ENCODE measurements at places on chromosomes 5 and 9.

DNA sequence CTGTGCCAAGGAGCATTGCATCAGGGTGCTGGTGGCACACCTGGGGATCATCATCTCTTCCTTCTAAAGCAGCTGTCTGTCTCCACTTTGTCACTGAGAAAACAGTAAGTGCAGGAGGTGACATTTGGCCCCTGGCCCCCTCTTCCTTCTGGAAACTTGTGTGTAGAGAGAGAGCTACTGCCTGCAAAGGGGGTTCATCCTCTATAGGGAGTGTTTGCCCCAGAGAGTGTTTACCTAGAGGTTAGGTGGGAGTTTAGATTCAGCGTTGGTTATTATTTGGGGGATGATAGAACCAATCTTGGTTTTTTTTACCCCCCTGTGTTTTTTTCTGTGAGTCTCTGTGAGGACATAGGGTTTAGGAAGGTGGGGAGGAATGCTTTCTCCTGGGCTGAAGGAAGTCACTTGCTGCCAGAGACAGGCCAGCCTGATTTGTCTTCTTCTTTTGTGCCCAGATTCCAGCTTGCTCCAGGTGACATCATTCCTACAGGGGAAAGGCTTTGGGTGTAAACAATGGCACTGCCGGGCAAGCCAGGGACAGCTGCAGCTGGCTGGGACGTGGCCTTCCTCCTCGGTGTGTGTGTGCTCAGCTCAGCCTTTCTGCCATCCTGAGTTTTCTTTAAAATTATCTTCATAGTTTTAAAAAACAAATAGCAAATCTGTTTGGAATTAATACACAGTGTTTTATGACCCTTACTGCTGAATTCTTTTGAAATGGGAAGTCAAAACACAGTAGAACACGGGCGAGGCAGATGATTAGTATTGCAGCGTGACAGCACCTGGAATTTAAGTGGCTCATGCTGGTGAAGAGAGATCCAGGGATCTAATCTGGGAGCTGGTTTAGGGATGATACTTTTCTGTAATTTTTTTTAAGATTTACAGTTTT lies 24.5 kb downstream of the PRRC2B start:
- no peak for DNase-seq

DNA sequence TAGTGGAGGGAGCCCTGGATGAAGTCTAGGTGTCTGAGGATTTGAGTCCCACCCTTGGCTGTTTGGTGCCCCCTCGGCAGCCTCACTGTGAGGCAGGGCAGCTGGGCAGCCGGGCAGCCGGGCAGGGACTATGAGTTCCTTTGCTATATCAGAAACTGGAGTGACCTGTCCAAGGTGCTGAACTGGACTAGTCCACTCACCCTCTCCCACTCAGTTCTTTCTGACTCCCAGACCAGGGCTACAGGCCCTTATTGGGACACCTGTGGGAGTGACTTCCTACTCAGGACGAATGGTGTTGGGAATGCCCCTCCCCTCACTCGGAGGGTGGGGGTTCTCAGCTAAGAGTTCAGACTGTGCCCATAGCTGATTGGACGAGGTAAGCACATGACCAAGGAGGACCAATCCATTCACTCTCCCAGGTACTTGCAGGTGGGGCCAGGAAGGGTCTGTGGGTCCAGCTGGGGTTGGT lies 34.1 kb upstream of the RAPGEF1 start:
- no peak for DNase-seq

- no peak for DNase-seq
Measured at GRCh38 chr9:98007251-98007928, 24.2 kb downstream of the ANP32B start.

GRCh38 chr5:167571824-167572223 lies 719.6 kb upstream of the WWC1 start:
- no peak for DNase-seq

DNA sequence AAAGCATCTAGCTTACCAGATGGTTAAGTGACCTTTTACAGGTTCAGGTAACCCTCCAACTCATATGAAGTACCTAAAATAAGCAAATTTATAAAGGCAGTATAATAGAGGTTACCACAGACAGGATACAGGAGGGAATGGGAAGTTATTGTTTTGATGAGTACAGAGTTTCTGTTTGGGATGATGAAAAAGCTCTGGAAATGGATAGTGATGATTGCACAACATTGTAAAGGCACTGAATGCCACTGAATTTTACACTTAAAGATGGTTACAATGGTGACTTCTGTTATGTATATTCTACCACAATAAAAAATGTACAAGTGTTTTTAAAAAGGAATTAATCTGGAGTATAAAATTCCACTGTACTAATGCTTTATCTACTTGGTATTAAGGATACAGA lies 75.0 kb upstream of the NIPBL start:
- no peak for DNase-seq

DNA sequence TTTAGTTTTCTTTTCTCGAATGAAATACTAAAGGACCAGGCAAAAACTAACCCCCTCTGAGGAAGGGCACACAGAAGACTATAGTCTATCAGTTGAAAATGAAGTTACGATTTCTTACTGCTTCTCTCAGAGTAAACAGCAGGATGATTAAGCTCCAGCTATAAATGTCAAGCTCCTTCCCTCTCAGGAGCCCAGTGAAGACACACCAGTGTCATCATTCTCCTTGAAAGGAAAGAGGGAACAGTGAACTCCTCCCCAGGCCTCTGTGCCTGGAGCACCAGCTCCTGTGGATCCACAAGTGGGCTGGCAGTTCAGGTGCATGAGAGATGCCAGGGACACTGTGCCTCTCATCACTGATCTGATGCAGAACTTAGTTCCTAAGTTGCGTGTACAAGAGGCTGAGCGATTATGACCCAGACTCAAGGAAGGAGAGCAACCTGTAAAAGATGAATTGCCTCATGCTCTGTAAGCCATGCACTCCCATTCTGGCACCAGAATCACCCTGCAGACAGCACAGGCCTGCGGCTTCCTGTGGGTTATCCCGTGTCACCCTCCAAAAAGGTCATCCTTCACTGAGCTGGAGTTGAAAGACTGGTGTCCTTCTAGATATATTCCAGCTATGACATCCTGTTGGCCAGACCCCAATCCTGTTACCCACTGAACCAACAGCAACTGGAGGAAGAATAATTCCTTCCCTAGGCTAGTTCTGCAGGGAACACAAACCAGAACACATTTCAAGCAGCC lies 394.0 kb downstream of the SEMA5A start:
- DNase-seq = no peak

GRCh38 chr5:43137326-43137725 lies 16.6 kb downstream of the ZNF131 start:
- no peak for DNase-seq

DNA sequence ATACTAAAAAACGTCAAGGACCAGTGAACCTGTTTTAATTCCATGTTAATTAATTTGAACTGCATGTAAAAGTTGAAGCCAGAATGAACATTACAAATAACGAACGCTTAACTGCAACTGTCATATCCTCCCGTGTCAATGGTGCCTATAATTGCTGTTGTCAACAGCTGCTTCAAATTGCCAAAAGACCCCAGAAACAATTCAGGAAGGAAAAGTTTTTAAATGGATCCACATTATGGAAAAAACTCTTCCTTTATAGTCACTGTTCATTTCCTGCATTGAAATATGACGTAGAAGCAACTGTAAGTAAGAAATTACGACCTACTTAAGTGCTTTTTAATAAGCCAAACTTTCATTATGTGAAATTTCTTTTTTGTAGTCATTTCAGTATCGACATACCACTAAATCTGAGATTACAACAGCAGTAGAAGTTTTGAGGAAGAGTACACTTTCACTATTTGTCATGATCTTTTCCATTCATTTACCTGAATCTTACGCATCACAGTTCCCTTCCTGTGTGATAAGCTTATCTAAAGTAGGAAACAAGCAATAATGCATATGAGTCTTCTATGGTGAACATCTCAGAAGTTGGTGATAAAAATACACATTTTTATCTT lies 37.8 kb downstream of the MEF2C start:
- no peak for DNase-seq

Data from stimulated activated CD4-positive, alpha-beta T cell treated with anti-CD3 and anti-CD28 coated beads, Interleukin-2, amount 100 ng/mL, for 4 hours (primary cell).